ENCODE measurements at places on chromosomes 6 and 20.

- DNase-seq, result no peak
Observed at GRCh38 chr6:17439243-17439993, 46.0 kb downstream of the CAP2 start.

DNA sequence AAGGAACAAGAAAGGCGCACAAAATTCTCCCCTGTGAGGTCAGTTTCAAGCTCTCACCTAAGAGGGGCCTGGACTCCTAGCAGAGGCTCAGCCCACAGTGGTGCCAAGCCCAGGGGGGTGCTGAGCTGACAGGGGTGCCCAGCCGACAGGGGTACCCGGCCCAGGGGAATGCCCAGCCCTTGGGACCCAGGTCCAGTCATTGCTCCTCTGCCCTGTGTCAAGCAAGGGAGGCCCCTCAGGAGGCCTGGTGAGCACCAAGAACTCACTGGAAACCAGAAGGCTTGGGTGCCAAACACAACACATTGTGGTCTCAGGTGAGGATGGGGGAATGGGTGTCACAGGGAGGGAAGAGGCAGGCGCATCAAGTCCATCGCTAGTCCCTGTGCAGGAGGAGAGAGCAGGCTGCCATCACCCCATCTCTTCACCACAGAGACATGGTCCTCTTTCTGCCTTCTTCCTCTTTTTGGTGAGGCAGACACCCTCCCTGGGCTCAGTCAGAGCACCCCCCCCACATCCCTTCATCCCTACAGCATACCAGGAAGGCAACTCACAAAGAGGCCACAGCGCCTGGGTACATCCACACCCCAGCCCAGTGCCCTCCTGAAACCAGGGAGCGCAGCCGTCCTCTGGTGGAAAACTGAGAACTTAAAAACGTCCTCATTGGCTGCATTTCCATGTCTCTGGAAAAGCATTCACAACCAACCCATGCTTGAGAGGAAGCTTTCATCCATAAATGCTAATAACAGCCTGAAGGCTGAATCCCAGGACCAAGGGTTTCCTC is 111.3 kb downstream of the BANF2 start:
- no peak for DNase-seq

- no peak for DNase-seq
Observed at GRCh38 chr6:141956046-141956761, 176.5 kb upstream of the GJE1 start.

- DNase-seq, result no peak
Observed at GRCh38 chr20:3383878-3384495, 23.5 kb downstream of the DNAAF9 start.

GRCh38 chr20:53157443-53158408 is 185.6 kb downstream of the TSHZ2 start:
- DNase-seq, result peak; percentile 25

GRCh38 chr6:79170959-79171358 is 63.5 kb downstream of the HMGN3 start:
- no peak for DNase-seq

GRCh38 chr6:157486572-157486971 is 105.6 kb downstream of the ZDHHC14 start:
- DNase-seq, result no peak

DNA sequence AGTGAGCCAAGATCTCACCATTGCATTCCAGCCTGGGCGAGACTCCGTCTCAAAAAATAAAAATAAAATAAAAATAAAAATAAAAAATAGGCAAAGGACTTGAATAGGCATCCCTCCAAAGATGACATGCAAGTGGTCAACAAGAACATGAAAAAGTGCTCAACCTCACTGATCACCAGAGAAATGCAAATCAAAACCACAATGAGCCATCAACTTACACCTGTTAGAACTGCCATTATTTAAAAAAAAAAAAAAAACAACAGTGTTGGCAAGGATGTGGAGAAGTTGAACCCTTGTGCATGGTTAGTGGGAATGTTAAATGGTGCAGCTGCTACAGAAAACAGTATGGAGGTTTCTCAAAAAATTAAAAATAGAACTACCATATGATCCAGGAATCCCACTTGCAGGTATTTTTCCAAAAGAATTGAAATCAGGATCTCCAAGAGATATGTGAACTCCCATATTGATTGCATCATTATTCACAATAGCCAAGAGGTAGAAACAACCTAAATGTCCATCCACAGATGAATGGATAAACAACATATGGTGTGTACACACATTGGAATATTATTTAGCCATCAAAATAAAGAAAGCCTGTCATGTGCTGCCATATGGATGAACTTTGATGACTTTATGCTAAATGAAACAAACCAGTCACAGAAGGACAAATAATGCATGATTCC is 2.8 kb downstream of the C20orf203 start:
- no peak for DNase-seq

DNA sequence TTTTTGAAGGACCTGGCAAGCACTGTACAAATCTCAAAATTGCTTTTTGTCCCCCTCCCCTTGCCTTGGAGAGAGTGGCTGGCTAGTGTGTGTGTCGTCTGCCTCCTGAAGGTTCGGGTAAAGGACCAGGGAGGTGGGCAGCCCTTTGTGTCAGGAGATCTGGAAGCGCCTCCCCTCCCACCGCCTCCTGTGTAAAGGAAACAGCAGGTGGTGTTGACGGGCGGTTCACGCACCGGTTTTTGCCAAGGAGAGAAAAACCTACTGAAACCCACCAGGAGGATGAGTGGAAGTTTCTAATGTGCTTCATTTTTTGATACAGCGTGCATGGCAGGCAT is 1.2 kb downstream of the ENTPD6 start:
- DNase-seq, result no peak

DNA sequence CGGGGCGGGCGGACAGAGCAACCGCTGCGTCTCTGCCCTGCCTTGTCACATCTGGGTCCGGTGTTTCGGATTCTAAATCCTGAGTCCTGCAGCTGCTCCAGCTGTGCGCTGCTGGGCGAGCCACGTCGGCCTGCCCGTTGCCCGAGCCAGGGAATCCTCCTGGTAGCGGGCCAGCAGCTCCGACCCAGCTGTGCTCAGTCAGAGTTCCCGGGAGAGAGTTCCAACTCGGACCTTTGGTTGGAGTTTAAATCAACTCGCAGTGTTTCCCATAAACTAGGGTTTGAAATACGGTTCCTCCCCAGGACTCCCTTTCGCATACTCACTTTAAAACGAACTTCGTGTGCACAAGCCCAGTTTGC is 315 bp upstream of the PDE10A start:
- DNase-seq, result no peak

DNA sequence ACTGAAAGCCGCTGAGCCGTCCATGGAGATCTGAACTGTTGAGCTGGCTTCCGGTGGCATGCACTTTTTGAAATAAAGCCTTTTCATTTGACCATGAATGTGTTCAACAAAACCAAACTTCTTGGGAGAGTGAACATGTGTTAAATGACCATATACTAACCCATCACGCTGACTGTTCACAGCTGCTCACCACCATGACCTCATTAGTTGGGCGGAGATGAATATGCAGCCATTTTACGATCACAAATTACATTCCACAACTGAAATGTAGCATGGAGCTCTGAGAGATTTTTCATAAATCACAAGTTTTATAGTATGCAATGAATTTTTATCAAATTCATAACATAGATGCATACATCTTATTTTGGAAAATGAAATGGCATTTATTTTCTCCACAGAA is 4.2 kb downstream of the RAMACL start:
- no peak for DNase-seq
